ENCODE measurements at places on chromosomes 1 and 21.

- DNase-seq, result no peak
Observed at GRCh38 chr1:156781585-156782186, 14.4 kb downstream of the PRCC start.

GRCh38 chr1:156502391-156502893, 1.9 kb upstream of the MEF2D start:
- no peak for DNase-seq

DNA sequence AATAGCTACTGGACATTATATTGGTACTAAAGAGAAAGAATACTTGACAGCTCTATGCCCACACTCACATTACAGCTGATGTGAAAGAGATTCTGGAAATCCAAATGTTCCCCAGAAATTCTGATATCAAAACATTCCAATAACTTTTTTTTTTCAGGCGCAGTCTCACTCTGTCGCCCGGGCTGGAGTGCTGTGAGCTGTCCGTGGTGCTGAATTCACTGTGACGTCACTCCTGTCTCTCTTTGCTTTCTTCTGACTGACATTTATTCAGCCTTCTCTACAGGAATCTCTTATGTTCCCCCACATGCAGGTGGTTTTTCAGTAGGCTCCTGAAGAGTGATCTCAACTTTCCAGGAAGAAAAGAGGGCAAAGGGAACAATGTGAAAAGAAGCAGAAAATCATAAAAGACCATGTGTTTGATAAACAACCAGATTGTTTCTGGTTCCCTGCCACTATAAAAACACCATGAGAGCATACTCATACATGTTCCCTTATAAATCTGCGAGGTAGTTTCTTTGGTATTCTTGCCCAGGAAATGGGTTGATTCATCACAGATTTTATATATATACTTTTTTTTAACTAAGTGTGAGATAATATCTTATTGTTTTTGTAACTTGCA, 6.2 kb downstream of the S100A7A start:
- peak; percentile 38 for DNase-seq

DNA sequence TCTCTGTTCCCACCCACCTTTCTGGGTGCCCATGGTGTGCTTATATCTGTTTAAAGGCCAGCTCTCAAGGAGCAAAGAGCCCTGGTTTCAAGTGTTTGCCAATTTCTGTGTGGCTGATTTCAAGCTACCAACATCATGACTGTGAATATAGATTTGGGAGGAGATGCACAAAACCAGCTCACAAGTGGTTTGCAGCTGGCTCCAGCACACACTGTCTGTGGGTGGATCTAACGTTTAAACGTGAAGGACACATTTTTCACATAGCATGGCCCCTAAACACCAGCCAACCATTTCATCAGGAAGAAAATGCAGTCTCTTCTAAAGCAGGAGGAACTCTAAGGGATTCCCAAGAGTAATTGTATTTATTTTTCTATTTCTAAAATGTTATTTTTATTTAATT, 65.2 kb downstream of the FCRL5 start:
- no peak for DNase-seq

GRCh38 chr1:51236531-51237350, 668 bp downstream of the RNF11 start:
- no peak for DNase-seq

DNA sequence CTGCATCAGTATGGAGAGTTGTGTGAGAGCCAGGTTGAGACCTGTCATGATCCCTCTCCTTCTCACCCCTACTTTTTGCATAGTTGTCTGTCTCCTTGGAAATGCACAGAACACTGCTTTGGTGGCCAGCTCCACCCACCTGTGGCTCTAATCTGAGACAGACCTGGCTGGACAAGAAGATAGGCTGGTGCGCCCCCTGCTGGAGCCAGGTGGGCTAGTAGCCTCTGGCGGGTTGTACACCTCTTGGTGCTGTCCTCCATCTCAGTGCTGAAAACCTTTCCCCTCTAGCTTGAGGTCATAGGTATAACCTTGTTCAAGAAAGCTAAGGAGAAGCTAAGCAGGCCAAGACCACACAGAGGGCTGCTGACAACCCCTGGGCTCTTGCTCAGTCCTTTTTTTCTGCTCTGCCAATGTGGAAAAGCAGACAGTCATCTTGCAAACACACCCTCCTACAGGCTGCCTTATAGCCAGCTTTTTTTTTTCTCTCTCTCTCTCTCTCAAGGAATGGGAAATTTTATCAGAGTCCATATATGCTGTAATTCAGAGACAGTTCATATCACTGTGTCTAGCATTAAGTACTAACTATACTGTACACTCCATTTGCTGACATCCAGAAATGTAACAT, 58.8 kb upstream of the SPATA6 start:
- DNase-seq, result no peak

DNA sequence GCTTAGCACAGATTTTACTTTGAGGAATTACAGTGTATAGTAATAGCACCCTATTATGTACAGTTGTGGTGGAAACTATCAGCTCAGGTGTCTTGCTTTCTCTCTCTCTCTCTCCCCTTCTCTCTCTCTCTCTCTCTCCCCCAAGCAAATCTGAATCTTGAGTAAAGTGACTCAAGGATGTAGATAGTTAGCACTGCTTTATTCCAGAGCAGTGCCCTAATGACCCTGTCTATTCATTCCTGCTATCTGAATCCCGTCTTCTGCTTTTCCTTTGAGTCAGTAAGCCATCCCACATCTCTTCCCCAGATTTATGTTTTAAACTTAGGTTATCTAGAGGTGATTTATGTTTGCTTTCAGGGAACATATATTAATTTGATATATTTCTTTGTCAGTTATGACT, 5.2 kb upstream of the HPCAL4 start:
- no peak for DNase-seq

- DNase-seq, result no peak
Observed at GRCh38 chr1:19750882-19751276, 48.8 kb downstream of the TMCO4 start.

DNA sequence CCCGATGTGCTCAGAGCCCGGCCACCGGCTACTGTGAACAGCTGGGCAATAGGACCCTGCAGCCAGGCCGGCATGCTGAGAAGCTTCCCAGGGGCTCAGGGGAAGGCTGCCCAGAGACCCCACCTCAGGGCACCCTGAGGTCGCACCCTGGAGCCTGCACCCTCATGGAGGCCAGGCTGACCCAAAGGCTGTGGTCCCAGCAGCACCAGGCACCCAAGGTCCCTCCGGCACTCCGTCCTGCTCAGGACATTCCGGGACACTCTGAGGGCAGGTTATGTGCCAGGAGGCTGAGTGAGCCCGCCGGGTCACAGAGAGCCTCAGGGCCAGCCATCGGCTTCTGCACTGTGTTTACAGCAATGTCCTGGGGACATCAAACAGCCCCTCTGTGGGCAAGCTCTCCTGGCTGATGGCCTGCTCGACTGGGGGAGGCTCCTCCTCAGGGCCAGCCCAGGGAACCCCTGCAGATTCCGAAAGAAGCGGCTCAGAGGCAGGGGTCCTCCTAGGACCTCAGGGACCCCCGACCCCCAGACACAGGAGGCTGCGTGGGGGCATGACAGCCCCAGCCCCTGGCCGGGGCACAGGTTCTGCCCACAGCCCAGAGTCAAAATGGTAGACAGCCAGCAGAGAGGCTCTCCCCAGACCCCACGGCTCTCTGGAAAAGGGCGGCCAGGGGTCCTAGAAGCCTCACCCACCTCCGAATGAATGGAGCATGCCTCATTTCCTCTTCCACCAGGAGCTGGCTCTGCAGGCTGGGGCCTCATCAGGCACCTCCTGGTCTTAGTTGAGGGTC, 8.2 kb downstream of the SLC19A1 start:
- DNase-seq, result peak; percentile 1

- no peak for DNase-seq
Observed at GRCh38 chr1:24427545-24427862, 11.9 kb downstream of the NIPAL3 start.

DNA sequence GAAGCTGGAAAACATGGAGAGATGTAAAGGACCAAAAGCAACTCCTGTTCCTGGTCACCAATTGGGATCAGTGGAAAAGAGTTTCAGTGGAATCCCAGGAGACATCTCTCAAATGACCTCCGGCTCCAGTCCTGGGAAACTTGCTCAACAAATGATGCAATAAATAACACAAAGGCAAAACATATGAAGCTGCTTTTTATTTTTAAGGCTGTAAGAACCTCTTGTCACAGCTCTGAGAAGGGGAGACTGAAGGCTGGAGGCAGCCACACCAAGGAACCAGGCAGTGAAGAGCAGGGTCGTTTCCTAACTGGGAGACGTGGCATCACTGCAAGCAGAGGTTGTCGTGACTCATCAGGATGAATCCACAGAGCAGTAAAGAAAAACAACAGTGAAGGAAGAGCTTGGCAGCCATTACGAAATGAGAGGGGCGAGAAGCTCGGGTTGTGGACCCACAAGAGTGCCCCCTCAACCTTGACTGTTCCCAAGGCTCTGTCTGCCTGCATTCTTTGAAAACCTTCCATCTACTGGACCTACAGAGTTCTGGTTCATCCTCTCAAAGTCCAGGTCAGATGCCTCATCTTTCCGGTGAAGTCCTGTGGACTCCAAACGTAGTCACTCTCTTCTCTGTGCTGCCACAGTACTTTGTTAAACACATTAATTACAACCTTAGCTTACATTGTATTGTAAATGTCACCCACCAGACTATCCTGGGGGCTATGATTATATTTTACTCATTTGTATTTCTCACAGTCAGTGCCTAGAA, 32.1 kb downstream of the JAK1 start:
- DNase-seq, result no peak

DNA sequence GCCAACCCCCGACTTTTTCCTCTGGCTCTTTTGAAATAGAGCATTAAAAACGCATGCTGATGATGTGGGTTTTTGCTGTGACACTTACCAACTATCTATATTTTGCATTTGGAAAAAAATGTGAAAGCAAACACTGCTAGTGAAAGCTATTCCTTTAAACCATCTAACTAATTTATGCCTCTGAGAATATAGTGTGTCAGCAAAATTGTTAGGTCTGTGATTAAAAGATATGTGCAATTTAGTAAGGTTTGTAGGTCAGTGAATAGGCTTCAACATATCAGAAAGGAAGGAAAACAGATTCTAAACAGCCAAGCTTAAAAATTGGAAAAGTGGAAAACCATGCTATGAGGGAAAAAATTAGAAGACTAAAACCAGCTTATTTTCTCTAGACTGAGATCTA, 1929.3 kb downstream of the NCAM2 start:
- no peak for DNase-seq

DNA sequence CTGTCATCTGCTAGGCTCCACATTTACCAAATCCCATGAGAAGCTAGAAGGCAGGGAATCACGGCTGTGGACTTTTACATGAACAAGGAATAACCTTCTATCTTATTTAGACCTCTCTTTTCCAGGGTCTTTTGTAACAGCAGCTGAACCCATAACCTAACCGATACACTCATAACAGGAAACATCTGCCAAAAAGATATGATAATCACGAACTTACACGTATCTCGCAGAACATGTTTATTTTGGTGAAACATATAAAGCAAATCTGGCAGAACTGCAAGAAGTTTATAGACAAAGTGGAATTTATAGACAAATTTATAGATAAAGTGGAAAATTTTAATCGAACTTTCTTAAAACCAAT, 20.4 kb downstream of the TINAGL1 start:
- no peak for DNase-seq

GRCh38 chr1:157739229-157739901, 37.6 kb downstream of the FCRL2 start:
- DNase-seq, result no peak

DNA sequence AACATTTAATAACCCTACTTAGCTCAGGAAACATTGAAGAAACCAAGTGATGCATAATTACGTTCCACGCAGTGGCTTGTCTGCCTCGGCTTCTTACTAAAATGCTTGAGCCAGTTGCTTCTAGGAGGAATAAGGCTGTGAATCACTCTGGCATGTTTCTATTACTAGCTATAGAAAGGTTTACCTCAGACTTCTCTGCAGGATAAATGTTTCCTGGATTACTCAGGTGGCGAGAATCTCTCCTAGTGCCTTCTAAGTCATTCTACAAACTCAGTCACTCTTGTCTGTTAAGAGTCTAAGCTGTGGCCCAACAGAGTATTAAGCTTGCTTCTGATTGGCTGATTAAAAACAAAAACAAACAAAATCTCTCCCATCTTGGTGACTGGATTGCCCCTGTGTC, 92.0 kb upstream of the RALGPS2 start:
- no peak for DNase-seq

DNA sequence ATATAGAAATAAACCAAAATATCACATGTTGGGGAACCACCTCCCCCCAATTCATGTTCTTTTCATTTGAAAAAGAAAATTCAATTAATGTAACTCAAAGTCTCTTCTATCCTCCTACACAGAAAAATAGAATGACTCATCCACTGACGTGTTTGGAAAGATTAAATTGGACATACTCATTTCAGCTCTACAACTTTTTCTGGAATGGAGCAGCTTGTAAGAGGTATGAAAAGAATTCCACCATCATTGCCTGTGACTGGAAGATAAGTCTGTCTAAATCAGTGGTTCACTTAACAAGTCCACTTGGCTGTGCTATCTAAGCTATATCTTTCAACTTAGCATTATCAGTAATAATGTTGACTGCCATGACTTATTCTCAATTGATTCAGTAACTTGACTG, 702.3 kb downstream of the BRINP3 start:
- no peak for DNase-seq

DNA sequence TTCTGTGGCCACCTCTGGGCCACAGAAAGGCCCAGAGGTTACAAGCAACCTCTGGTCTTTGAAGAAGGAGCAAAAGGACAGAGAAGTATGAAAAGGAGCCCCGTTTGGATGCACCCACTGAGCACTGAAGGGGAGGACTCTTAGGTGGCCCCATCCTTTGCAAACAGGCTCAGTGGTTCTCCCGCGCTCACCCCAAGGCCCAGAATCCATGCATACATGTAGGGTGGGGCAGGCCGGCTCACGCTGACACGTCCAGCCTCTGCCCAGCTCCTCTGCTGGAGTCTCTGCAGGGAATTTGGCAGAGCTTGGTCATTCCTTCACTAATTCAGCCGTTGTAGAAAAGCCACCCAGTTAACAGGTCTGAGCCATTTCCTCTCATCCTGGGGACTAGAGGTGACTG, 61.3 kb upstream of the AJAP1 start:
- no peak for DNase-seq
